ENCODE measurements at places on chromosomes 5 and 9.

- DNase-seq = no peak
These were observed 233.3 kb upstream of the ADAMTS16 start for GRCh38 chr5:4906786-4907185.

GRCh38 chr5:54304040-54304439, 6.3 kb downstream of the ARL15 start:
- DNase-seq = no peak

DNA sequence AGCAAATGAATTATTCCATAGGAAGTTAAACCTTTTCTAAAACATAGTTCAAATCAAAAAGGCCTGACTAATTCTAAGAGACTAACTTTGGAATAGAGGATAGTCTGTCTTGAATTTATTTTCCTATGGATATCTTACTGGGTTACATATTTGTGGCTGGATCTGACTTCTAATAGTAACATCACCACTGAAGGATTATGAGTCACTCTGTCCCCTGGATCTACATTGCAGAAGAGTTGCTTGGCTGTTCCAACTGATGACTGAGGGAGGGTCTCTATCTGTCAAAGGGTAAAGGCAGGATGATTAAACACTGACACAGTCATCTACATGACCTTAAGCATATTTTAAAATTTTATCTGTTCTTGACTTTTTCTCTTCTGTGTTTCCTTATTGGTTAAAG, 119.6 kb upstream of the FST start:
- no peak for DNase-seq

GRCh38 chr9:36764364-36765076, 191.8 kb downstream of the MELK start:
- DNase-seq = no peak

DNA sequence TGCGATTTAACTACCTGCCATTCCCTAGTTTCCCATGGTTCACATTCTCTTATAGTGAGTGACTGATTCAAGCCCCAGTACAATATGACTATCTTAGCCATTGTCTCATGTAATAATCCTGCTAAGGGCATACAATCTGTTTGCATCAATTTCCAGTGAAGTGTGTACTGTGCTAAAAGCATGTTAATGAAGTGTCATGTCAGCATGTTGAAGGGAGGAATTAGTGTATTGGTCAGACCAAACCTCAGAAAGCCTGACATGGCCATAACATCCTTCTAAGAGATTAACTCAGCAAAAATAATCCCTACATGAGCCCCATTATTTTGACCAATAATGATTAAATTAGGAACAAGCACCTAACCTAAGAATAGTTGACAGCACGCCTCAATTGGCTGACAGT, 442.4 kb downstream of the ENC1 start:
- no peak for DNase-seq

DNA sequence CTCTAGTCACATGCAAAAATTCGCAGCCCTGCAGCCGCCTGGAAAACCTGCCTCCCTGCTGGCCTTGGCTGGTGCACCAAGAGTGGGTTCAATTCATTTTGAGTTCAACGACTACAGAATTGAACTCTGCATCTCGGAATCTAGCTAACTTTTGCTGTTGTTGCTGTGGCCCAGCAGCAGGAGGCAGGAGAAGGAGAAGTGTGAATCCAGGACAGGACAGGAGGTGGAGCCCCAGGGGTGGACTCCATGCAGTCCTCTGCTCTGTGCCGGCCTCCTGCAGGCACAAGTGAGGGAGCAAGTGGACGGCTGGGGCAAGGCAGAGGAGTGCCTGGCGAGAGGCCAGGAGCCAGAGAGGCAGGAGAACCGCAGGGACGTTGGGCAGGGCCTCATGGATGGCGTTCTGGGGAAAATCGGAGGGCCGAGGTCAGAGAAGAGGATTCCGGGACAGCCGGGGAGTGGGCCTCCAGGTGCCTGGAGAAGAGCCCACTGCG, 214.2 kb downstream of the FANCC start:
- no peak for DNase-seq

- DNase-seq = no peak
These were observed 154.6 kb downstream of the OLFM1 start for GRCh38 chr9:135242049-135242396.

- no peak for DNase-seq
These were observed 1.1 kb downstream of the RPS23 start for GRCh38 chr5:82276800-82277612.

GRCh38 chr9:78143281-78144007, 92.4 kb upstream of the CEP78 start:
- no peak for DNase-seq

DNA sequence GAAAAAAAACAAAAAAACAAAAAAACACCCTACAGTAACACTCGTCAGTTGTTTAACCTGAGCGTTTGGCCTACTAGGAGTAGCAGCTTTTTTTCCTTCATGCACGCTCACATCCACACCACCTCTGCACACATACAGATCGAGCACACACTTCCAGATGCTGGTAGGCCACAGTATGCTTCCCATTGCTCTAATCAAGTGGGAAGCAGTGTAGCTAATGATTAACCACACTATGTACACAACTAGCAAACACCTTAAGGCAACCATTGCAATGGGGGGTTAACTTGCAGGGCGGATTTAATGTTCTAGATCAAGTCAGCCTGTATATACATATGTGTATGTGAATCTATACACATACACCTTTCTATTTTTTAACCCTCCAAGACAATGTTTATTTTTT, 65.5 kb upstream of the GLRX start:
- no peak for DNase-seq

DNA sequence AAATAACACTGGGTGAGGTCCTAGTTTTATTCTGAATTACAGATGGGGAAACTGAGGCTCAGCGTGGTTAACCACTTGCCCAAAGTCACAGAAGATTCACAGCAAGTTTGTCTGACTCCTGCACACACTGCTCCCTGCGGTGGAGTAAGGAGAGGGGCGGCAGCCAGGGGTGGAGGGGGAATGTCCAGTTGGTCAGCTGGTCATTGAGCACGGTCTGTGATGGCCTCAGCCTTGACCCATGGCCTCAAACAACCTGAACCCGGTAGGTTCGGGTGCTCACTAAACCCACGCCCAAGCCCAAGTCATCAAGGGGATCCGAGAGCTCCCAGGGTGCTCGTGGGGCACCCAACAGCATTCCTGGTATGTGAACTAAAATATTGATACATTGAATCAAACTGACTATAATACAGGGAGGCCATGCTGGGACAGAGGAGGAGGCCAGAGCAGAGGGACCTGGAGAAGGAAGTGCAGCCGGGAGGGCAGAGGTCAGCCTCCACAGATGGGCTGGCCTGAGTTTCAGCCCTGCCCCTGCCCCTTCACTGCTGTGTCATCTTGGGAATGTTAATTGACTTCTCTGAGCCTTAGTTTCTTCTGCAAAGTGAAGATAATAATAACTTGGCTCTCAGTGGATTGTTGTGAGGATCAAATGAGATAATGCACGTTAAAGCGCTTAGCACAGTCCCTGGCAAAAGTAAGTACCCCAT, 3.6 kb upstream of the IL17B start:
- no peak for DNase-seq

DNA sequence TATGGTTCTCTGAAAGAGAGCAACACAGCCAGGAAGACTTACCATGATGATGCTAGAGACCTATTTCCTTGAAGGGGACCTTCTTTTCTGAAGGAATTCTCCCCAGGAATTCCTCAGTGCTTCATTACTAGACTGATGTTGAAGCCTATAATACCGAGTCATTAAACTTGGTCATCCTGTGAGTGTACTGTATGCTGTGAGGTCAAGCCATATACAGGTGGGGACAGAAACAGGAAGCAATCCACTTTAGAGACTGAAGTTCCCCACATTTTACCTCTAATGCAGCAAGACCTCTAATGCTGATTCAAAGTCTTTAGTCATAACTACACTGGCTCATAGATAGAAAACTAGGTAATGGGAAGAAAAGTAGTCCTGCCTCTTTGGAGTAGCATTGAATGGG, 77.1 kb upstream of the RASEF start:
- DNase-seq = no peak

DNA sequence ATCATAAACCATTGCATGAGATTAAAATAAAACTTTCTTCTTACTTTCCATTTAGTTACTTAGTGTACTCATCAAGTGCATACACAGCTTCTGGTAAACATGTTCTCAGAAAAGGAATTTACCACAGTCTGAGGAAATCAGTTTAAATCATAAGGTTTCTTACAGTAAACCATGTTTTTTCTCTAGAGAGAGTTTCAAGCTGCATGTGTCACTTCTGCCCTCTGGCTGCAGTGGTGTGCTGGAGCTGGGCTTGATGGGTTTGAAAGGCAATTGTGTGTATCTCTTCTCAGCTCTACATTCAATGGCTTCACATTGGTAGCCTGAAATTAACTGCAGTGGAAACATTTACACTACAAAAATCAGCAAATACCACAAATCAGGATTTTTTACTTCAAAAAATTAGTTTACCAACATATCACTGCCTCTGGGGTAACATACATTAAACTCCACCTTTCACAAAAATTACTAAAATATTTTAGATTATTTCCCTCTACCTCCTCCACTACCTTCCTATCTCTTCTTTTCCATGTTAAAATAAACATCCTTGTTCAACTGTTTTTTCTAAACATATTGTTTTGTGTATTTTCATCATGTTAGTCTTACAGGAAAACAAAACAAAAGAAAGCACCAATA, 414.3 kb downstream of the ANXA1 start:
- DNase-seq = no peak
